ENCODE measurements at places on chromosomes 11 and 22.
A peak's percentile ranks its signal among the peaks of the same experiment; 100 is the strongest.

DNA sequence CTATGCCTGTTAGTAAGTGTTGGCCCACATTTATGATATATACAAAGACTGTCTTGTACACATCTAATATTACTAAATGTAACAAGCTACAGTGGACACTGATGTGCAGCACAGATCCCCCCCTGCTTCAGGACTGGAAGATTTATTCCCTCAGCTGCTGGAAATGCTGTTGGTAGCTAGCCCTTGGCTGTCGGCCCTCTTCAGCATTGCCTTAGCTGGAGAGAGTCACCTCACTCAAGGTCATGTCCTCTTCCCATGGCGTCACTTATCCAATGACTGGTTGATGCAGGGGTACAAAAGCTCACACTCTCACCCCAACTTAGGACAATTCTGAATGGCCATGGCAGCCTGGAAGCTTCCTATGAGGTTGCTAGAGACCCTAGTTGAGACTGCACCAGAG lies 312.7 kb downstream of the SOX6 start:
- no peak for DNase-seq

GRCh38 chr11:67006029-67006884 lies 16.7 kb upstream of the SYT12 start:
- peak; percentile 17 for DNase-seq

- DNase-seq, result no peak
These were observed 63.4 kb downstream of the SMIM38 start for GRCh38 chr11:69218946-69219720.

- DNase-seq, result no peak
These were observed 3.3 kb downstream of the KDELR3 start for GRCh38 chr22:38471237-38471636.

- peak; percentile 43 for DNase-seq
These were observed at the start of gene MAPK8IP1 for GRCh38 chr11:45885274-45885920. Gene MAPK8IP1 (plus strand): TSS chr11:45885651. CDS start chr11:45885821, 170 bp downstream.

DNA sequence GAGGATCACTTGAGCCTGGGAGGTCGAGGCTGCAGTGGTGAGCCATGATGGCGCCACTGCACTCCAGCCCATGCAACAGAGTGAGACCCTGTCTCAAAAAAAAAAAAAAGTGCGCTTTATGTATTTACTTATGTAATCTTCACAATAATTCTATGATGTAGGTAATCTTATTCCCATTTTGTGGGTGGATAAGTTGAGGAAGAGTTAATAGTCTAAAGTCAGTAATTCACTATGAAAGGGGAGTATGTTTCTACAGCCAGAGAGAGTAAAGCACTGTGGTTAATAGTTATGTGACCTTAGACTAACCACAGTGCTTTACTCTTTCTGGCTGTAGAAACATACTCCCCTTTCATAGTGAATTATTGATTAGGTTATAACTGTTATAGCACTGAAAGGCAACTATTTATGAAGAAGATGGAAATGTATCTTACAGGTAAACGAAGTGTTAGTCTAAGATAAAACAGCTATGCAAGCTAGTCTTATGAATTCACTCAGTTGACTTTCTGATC lies 11.9 kb downstream of the CTR9 start:
- no peak for DNase-seq

- peak; percentile 43 for DNase-seq
These were observed 1.8 kb downstream of the ADSL start for GRCh38 chr22:40348025-40348658.

GRCh38 chr11:7901319-7901854 lies 29.7 kb downstream of the OR10A6 start:
- no peak for DNase-seq

DNA sequence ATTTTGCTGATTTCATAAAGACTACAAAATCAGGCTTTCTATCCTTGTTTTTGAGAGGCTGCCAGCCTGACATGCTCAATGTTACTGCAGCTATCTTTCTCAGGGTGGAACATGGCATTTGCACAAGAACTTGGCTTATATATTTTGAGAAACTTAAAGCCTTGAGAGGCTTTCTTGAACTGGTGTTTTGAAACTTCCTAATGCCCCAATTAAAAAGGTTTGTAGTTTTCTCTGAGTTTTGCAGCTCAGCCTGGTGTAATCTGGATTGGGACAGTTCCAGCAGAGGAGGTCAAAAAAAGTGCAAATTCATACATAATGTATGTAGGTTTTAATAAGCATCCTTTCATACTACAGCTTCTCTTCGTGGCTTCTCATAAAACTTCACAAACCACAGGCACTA lies 223.4 kb downstream of the FAM76B start:
- no peak for DNase-seq

GRCh38 chr22:32864596-32864995 lies 63.1 kb downstream of the TIMP3 start:
- no peak for DNase-seq

DNA sequence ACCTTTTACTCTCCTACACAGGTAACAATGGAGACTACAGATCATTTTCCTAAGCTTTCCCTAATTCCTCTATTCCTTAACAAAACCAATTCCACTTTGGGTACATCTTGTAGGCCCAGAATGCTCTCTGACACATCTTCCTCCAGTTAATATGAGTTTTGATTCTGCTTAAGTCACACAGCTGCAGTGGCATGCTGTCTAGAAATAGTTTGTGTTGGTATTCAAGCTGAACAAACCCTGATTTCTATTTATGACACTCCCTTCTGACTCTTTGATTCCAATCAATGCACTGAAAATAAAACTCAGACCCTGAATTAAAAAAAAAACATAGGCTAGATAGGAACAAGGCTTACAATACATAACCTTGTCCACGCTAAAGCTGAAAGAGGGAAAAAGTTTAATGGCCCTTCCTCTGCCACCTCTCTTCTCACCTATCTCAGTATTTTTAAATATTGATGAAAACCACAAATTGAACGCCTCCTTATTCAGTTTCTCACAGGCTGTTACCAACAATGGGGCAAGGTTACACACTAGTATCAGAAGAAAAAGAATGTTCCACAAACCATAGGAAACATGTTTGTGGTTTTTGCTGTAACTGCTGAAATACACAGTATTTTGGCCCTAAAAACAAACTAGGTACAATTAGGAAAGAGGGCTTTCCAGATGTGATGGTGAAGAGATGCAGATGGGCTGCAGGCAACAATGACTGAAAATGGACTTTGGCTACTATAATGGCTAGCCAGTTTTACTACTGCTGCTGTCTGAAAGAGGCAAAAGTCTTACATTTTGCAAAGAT lies 35.7 kb upstream of the GAB2 start:
- no peak for DNase-seq

GRCh38 chr22:42932857-42933484 lies 75.9 kb upstream of the ARFGAP3 start:
- DNase-seq, result no peak

DNA sequence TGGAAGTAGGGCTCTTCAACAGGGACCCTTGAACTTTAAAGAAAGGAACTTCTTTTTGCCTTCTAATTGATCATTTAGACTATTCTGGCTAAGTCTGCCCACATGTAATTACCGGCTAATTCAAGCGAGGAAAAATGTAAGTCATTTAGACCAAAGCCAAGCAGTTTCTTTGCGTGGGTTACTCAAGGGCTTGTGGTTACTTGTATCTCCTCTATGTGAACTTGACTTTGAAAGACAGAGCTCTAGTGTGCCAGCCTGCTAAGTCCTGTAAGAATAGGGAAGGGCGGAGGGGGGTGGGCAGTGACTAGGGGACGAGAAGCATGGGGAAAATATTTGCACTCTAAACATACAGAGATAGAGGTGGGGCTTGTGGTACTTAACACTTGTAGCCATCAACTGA lies 145.2 kb upstream of the TEAD1 start:
- no peak for DNase-seq

DNA sequence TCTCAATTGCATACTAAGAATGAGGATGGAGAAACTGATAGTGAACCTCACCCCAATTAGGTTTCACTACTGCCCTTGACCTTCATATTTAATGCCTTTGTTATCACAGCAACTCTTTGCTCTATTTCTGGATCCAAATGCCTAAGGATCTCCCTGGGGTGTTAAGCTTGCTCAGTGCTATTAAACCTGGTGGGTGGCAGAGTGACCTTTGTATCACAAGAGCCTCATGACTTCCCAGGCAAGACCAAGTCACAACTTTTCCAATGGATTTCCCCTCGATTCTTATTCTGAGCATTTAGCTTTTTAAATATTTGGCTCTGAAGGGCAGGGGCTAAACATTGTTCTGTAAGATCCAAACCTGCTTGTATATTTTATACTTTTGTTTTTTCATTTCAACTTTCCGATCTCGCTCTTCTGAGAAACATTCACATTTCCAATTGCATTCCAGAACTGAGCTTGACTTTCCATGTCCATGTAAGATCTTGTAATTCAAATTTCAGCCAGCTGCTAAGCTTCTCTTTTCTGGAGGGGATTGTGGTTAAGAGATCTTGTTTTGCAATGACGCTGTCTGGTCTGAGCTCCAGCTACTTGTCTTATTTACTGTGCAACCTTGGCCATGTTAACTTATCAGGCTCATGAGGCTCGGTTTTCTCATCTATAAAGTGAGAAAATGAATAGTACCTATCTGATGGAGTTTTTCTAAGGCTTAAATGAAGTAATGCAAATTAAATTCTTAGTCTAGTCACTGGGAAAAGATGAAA lies 6.4 kb upstream of the EHF start:
- no peak for DNase-seq

- no peak for DNase-seq
These were observed 9.3 kb downstream of the SF3A1 start for GRCh38 chr22:30347255-30347892.

DNA sequence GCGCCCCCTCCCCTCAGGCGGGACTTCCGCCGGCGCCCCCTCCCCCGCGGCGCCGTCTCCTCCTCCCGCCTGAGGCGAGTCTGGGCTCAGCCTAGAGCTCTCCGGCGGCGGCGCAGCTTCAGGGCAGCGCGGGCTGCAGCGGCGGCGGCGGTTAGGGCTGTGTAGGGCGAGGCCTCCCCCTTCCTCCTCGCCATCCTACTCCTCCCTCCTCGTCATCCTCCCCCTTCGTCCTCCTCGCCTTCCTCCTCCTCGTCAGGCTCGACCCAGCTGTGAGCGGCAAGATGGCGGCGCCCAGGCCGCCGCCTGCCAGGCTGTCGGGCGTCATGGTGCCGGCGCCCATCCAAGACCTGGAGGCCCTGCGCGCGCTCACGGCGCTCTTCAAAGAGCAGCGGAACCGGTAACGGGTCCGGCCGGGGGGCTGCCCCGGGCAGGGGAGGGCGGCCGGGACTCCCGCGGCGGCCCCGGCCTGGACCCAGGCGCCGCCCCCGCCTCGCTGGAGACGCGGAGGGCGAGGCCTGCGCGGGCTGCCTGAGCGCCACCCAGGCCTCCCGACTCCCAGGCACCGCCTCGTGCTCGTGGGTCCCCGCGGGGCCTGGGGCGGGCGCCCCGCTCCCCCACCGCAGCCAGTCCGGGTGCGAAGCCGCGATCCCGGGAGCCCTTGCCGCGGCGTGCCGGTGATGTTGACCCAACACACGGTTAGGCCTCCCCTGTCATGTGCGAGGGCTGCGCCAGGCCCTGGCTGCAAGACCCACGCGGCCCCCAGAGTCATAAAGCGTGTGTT lies at the start of gene ATXN10:
TSS of gene ATXN10 (plus strand) at position 52 of the 781 bp plus-strand sequence. CDS start at position 282, 230 bp downstream.
- DNase-seq, result peak; percentile 36

DNA sequence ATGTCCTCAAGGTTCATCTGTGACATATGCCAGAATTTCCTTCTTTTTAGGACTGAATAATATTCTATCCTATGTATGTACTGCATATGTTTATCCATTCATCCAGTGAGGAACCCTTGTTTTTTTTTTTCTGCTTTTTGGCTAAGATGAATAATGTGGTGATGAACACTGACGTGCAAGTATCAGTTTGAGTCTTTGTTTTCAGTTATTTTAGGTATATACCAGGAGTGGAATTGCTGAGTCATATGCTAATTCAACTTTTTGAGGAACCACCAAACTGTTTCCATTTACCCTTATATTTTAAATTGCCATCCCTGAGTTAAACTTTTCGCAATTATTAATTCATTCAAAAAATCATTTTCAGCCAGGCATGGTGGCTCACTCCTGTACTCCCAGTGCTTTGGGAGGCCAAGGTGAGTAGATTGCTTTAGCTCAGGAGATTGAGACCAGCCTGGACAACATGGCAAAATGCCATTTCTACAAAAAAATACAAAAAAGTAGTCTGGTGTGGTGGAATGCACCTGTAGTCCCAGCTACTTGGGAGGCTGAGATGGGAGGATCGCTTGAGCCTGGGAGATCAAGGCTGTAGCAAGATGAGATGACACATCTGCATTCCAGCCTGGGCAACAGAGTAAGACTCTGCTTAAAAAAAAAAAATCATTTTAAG lies 64.2 kb downstream of the MICAL2 start:
- no peak for DNase-seq

- DNase-seq, result no peak
These were observed 31.6 kb upstream of the KCNQ1OT1 start for GRCh38 chr11:2731130-2732125.

GRCh38 chr22:43881091-43882061 lies 10.4 kb downstream of the PNPLA5 start:
- no peak for DNase-seq

DNA sequence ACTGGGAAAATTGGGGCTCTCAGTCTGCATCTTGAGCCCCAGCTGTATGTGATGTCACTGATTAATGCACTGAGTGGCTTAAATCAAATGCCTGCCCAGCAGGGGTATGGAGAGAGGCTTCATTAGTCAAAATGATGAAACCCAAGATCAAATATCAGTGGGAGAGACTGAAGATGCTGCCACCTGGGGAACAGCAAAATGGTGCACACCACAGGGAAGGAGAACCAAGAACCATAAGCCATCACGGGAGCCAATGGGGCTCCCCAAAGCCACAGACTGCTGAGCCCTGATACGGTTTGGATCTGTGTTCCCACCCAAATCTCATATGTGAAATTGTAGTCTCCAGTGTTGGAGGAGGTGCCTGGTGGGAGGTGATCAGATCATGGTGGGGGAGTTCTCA lies 85.6 kb downstream of the CTTN start:
- no peak for DNase-seq

DNA sequence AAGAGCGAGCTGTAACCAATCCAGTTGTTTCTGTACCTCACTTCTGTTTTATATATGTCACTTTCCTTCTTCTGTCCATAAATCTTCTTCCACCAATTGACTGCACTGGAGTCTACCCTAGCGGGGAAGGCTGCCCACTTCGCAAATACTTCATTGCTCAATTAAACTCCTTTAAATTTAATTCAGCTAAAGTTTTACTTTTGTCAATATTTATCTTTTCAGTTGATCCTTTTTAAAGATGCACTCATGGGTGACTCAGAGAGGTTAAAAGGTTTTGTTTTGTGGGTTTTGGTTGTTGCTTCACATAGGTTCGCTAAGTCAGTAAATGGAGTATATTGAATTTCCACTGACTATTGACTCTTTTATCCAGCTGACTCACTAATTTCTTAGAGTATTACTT lies 597.2 kb downstream of the DLG2 start:
- no peak for DNase-seq

- no peak for DNase-seq
These were observed 377.2 kb downstream of the MN1 start for GRCh38 chr22:27424319-27424718.

DNA sequence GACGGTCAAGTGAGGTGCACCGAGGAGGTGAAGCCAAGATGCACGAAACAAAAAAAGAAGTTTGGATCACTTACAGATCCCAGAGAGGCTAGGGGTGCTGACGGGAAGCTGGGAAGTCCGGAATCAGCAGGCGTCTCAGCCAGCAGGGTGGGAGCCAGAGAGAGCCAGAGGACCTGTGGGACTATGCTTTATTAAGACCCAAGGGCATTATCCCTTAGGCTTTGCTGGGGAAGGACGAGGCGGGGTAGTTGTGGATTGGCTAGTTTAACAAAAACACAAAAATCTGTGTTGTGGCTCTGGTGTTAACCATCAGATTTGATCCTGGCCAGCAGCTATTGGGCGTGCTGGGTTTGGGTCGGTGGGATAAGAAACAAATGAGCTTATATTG lies 427.1 kb downstream of the DYNC2H1 start:
- no peak for DNase-seq

GRCh38 chr11:30348035-30348434 lies 25.1 kb downstream of the ARL14EP start:
- DNase-seq, result no peak

- DNase-seq, result peak; percentile 11
These were observed 26.9 kb downstream of the SNAP29 start for GRCh38 chr22:20885557-20886323.
